Stimulated activated CD8-positive, alpha-beta memory T cell treated with anti-CD3 and anti-CD28 coated beads, Interleukin-7, amount 100 ng/mL, for 1 hour (primary cell): ENCODE measurements at places on chromosomes 5 and 9.

GRCh38 chr5:54868511-54869483, 116.6 kb downstream of the ESM1 start:
- DNase-seq, result no peak

- no peak for DNase-seq
Observed at GRCh38 chr5:139901251-139901575, 105.6 kb downstream of the PSD2 start.

- DNase-seq, result no peak
Observed at GRCh38 chr5:141521244-141521781, 32.4 kb downstream of the PCDHGC5 start.

- no peak for DNase-seq
Observed at GRCh38 chr5:97377582-97377981, 194.5 kb upstream of the RIOK2 start.

- no peak for DNase-seq
Observed at GRCh38 chr5:175663186-175664184, 5.6 kb downstream of the HRH2 start.

DNA sequence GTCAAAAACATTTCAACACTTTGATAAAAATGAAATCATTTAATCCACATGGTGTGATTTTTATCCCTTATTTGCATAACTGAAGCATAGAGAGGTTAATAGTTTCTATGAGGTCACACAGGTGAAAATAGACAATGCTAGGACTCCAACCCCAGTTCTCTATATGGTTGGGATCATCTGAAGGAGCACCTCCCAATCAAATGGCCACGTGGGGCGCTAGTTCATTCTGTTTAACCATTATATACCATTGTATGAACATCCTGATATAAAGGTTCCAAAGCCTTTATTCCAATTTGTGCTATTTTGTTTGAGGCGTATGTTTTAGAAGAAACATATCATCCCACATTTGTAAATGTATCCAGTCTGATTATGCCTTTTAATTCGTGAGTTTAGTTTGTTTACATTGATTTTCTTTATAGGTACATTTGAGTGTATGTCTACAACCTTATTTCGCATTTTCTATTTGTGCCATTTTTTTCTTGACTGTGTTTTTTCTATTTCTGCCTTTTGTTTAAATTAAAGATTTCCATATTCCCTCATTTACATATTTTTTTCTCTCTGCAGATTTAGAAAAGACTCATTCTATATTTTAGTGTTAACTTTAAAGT, 1092.0 kb downstream of the MAT2B start:
- no peak for DNase-seq

DNA sequence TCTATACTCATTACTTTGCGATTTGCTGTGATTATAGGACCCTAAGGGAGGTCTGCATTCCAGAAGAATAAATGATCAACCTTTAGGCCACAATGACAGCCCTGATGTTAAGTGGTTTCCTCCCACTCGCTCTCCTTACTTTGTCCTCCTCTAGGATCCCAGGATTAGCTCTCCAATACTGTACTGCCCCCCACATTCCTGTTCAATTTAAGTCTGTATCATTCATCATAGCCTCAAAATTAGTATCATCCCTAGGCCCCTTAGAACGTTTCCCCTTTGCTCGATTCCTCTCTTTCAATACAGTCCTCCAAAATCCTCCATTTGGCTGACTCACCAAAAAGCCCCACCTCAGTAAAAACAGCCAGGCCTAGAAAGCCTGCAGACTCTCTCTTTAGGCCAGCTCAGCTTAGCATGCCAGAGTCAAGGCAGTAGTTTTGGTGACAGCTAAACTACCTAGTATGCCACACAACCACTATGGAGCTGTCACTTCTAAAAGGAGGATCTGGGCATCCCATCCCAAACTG, 24.4 kb downstream of the RNF145 start:
- no peak for DNase-seq

DNA sequence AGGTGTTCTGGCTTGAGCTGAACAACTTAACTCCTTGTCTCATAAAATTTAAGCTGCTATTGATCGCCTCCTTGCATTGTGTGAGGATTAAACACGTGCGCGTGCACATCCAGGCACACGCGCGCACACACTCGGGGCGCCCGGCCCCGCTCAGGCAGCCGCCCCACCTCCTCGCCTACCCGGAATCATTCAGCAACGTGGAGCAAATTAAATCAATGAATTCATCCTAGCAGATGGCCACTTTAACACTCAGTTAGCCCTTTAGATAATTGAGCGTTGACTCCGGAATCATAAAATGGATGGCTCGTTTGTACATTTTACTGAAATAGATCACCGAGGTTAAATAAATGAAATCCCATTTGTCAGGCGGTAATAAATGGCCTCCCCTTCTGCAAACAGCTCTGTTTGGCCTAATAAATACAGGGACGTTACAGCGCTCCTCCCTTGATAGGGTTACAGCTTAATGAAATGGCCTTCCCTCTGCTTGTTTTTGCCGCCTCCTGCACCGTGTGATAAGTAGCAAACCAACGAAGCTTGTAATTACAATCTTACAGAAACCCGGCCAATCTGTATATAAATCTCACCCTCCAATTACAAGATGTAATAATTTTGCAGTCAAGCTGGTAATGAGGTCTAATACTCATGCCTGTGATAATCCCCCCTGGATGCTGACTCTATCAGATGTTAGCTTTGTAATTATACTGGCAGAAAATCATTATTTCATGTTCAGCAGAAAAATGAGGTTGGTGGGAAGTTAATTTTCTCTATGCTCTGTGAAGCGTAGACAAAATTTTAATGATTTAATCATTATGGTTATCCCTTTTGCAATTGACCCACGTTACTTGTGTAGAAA, 229.7 kb upstream of the IRX4 start:
- no peak for DNase-seq

- DNase-seq, result no peak
Observed at GRCh38 chr9:92911511-92912475, 34.0 kb upstream of the ZNF484 start.
